ENCODE measurements at places on chromosomes 11 and 22.
A peak's percentile ranks its signal among the peaks of the same experiment; 100 is the strongest.

DNA sequence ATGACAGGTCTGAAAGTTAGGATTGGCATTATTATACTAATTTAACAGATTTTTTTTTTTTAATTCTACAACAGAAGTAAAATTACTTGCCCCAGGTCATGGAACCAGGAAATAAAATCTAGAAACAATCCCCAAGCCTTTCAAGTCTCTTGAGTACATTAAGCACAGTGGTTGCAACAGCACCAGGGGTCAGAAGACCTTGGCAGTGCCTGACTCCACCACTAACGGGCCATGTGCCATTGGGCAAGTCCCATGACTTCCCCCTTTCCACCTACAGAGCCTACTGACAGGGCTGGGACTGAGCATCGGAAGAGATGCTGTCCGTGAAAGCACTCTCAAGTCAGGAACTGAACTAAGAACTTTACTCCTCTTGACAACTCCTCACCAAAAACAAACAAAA, 98.6 kb upstream of the AKIP1 start:
- DNase-seq = no peak

GRCh38 chr11:117427356-117427874, 99.8 kb downstream of the CEP164 start:
- no peak for DNase-seq

- DNase-seq = no peak
Measured at GRCh38 chr22:29916007-29916544, 33.1 kb downstream of the MTMR3 start.

- no peak for DNase-seq
Measured at GRCh38 chr22:27679176-27679575, 122.4 kb downstream of the MN1 start.

DNA sequence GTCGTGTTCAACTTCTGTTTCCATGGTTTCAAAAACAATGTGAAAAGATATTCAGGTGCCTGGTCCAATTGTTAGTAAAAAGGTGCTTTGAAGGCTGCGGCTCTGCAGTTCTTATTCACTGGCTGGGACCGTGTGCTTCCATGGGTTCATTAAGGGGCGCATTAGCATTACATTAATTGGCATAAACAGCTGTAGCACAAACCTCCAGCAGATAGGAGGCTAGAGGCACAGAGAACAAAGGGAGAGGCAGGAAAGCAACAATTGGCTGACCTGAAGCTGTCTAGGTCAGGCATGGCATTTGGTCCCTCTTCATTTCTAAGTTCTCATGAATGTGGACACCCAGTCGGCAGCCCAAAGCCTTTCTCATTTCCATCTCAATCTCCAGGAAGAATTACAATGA, 16.6 kb downstream of the PAK1 start:
- no peak for DNase-seq

DNA sequence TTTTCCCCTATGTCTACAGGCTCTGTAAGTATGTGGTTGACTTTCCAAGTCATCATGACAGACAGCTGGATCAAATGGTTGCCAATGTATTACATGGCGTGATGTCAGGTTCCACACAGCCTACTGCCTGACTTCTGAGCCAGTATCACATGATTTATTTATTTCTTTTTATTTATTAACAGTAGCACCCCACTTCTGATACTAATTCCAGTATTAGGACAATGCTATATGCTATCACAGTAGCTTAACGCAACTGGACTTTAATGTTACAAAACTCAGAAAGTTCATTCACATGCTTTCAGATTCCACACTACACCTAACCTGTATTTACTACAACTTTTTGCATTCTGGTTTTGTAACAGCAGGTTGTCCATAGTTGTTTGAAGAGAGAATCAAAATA, 17.7 kb upstream of the C11orf24 start:
- DNase-seq = no peak

DNA sequence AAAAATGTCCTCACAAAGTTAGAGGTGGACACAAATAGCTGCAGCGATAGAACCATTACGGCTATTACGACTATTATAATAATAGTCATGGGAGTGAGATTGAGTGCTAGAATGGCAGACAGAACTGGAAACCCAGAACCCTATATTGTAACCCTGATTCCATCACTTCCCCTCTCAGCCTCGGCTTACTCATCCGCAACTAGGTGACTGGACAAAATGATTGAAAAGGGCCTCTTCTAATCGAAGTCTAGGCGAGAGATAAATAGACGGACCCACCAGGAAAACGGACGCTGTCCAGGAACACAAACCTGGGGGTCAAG, 629 bp downstream of the PSMA1 start:
- no peak for DNase-seq

GRCh38 chr22:24695060-24695459, 79.5 kb downstream of the PIWIL3 start:
- no peak for DNase-seq

- DNase-seq = no peak
Measured at GRCh38 chr22:32079130-32080089, 36.3 kb downstream of the SLC5A1 start.

- DNase-seq = no peak
Measured at GRCh38 chr22:23222033-23222792, 41.9 kb downstream of the BCR start.

DNA sequence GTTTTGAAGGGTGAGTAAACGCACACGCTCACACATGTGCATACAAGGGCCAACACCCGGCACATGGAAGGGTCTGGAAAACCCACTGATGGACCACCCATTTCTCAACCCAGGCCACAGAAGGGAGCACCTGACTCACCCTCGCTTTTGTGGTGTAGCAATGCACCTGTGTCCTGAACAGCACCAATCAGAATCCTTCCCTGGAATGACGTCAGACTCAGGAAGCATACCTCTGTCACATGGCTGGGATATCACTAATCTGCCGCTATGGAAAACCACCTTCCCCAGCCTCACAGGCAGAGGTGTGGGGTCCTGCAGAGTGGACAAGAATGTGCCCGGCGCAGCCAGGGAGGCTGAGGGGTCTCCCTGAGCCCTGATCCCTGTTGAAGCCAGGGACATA, 9.0 kb upstream of the OSM start:
- DNase-seq = no peak

DNA sequence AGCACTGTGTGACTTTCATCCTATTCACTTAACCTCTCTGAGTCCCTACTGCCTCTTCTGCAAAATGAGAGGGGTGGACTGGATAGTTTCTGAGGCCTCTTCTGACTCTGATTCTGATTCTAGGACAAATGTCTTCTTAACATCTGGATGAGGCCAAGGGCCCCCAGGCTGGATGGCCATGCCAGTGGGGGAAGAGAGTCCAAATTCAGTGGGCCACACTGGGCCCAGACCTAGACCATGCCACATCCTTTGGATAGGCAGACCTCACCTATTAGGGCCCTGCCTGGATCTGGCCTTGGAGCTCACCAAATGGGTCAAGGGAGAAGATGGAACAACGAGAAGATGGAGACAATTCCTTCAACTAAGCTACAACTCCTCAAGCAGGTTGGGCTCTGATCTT, 24.6 kb downstream of the NRXN2 start:
- DNase-seq = no peak

DNA sequence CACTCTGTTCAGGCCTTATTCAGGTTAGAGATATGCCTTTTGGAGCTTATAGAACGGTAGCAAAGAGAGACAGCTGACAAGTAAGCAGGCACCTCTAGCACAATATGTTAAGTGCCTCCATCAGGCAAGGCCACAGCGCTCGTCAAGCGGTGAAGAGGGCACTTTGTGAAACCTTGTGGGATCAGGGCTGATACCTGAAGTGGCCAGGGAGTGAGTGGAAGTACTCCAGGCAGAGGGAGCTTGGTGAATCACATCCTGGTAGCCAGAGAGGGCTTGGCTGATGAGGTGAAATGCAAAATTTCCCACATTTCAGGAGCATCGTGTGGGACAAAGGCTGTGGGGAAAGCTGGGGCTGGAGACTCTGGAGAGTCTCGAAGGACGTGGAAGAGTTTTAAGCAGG, 87.4 kb downstream of the PKNOX2 start:
- no peak for DNase-seq

- no peak for DNase-seq
Measured at GRCh38 chr11:67233584-67234190, 32.6 kb upstream of the GRK2 start.

- no peak for DNase-seq
Measured at GRCh38 chr11:46160100-46160499, 38.8 kb upstream of the PHF21A start.

DNA sequence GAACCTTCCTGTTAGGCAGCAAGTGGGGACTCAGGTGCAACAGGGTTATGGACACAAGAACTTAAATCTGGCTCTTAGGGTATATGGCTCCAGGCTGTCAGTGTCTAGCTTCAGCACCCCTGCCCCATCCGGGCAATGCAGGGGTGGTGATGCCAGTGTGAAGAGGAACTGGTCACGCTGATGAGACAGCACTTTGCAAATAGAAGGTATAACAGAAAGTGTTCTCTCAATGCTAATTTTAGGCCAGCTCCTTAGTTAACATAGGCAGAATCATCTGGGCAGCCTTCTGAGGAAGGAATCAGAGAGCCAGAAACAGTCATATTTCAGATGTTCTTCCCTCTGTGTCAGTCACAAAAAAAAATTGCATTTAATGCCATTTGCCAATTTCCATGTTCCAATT, 41.2 kb downstream of the SYT9 start:
- DNase-seq = no peak

- no peak for DNase-seq
Measured at GRCh38 chr11:96863520-96863919, 473.7 kb downstream of the JRKL start.

DNA sequence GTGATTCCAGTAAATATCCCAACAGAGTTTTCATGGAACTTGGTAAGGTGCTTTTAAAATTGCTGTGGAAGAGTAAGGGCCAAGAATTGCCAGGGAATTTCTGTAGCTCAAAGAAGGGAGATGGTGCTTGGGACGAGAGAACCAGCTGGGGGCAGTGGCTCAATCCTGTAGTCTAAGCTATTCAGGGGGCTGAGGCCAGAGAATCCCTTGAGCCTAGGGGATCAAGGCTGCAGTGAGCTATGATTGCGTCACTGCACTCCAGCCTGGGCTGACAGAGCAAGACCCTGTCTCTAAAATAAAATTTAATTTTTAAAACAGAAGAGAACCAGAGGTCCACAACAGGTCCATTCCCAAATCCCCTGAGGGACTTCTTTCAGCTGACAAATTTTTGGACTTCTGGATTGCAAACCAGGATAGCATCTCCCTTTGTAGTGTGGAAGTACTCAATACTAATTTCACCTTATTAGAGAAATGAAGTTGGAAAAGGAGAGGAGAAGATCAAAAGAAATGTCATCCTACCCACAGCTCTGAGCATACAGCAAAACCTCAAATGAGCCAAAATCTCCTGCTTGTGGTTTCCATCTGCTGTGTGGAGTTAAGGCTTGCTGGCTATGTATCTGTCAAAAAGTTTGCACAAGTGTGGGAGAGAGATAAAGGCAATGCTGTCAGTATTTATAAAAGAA, 59.2 kb upstream of the CLPB start:
- no peak for DNase-seq

DNA sequence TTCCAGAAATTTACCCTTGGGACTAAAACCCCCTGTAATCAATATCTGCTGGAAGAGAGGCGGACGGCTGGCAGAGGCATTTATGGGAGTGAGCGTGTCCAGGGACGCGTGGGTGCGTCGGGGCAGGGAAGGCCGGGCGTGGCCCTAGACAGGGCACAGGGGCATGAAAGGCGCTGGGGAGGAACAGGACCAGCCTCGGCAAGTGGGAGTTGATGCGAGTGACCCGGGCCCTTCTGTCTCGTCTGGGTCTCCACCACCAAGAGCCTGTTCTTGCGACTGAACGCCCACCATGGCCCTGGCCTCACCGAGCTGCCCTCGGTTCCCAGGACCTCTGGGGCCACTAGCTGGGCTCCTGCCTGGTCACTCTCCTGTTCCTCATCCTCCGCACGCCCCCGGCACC, 17.5 kb downstream of the OSBPL5 start:
- DNase-seq = no peak

DNA sequence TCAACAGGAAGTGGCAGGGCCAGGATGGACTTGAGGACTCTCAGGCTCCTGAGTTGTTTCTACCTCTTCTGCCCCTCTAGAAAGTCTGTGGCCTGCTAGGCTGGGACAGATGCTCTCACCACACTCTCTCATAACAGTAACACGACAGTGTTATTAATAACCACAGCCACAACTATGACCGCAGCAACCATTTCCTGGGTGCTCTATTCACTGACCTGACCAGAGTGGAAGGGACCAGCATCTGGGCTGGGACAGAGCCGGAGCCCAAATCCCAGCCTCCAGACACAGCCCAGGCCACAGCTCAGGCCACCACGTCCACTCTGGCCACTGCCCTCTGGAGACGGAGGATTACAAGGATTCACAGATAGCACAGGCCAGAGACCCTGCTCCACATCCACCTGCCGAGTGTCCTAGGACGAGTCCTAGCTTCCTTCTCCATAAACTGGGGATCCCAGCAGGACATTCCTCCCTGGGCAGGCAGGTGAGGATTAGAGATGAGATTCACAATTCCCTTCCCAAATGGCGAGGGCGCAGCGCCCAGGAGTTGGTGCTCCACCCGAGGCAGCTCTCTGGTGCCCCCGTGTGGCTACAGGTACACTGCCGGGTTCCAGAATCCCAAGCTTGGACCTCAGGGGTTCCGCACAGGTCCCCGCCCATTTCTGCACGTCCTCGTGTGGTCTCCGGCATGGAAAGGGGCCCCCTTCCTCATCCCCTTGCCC, 7.1 kb downstream of the PNPLA5 start:
- DNase-seq = no peak

GRCh38 chr11:84022201-84022600, 736.0 kb upstream of the CCDC90B start:
- DNase-seq = peak; percentile 9

DNA sequence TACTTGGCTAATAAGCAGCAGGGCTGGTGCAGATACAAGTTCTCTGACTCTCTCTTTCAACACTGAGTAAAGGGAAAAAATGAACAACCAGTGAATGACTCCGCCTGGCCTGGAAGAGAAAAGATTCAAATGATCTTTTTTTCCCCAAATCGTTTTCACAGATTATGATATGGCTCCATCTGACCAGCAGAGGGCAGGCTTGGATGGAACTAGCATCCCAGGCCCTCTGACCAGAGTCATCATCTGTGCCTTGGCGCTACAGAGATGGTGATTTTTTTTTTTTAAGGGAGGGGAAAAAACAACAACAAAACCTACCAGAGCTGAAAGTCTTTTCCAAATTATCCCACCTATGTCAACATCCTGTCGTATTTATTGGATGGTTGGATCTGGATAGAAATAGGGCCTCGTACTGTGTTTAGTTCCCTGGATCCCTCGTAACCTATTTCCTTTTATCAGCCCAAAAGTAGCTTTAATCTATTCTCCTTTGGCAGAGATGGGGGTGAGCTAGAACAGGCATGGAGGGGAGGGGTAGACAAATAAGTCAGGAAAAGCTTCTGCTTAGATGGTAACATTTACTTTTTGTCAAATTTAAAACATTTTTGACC, 69.7 kb downstream of the PRSS23 start:
- peak; percentile 10 for DNase-seq

- no peak for DNase-seq
Measured at GRCh38 chr22:40512426-40513136, 123.9 kb downstream of the MRTFA start.

DNA sequence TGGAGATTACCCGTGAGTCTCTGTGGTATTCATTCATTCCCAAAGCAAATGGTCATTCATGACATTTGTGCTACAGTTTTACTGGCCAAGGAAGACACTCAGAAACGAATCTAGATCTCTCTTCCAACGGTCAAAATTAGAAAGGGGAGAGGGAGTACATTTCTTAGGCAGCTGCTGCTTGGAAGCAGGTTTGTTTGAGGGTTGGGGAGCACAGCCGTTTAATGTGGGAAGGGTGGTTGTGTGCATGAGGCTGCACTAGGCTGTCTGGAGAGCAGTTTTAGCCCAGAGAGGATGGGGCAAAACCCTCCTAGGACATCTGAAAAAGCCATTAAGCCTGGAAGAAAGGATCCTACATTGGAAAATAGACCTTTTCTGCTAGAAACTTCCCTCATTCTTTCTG, 29.7 kb upstream of the TIMP3 start:
- no peak for DNase-seq
